ENCODE measurements at places on chromosomes 6 and 20. TPM values are rescaled to one million over a fixed set of nuclear protein-coding genes. Genes with fewer than 3 reads are reported as not detected.
A peak's percentile ranks its signal among the peaks of the same experiment; 100 is the strongest.

FNDC11 gene
- 1.5 TPM for total RNA-seq

- H3K36me3 ChIP-seq = no peaks in the 10 kb centered on the region
- H3K27ac ChIP-seq = no peak overlapping the region
- no peaks in the 10 kb centered on the region for H3K27me3 ChIP-seq
- H3K4me3 ChIP-seq = no peak overlapping the region
These were observed 140.1 kb downstream of the KLHL32 start for GRCh38 chr6:97064578-97064977.

DNA sequence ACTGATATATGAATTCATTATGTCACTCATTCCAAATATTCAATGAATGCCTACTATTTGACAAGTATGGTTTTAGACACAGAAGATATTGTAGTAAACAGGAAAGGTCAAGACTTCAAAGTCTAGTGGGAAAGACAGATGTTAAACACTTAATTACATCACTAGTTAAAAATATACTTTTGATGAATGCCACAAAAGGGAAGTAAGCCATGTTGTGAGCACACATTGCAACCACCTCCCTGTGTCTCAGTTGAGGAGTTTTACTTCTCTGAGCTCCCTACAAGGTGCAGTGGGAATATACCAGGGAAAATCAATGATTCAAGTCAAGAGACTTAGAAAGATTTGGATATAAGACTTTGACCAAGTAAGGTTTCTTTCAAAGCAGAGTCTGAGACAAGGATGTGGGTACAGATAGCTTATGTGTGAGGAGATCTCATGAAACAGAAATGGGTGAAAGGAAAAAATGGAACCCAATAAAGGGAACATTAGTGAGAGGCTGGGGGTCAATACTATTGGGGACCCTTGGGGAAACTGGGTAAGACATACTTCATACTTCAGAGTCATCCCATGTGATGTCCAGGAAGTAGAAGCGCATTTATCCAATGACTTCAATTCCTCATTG lies 503.7 kb downstream of the KIF16B start:
- DNase-seq = no peak
- H3K27ac ChIP-seq = no peak overlapping the region
- no peak overlapping the region for H3K4me3 ChIP-seq
- H3K36me3 ChIP-seq = no peaks in the 10 kb centered on the region
- H3K27me3 ChIP-seq = no peaks in the 10 kb centered on the region

- H3K4me3 ChIP-seq = no peak overlapping the region
- no peaks in the 10 kb centered on the region for H3K4me1 ChIP-seq
- H3K27ac ChIP-seq = no peak overlapping the region
- DNase-seq = no peak
- no peaks in the 10 kb centered on the region for H3K27me3 ChIP-seq
These were observed 163.6 kb downstream of the EYA2 start for GRCh38 chr20:47058236-47058635.

GRCh38 chr6:20112241-20112640 lies 100.0 kb downstream of the MBOAT1 start:
- DNase-seq = no peak
- no peak overlapping the region for H3K4me3 ChIP-seq
- no peak overlapping the region for H3K27ac ChIP-seq

DNA sequence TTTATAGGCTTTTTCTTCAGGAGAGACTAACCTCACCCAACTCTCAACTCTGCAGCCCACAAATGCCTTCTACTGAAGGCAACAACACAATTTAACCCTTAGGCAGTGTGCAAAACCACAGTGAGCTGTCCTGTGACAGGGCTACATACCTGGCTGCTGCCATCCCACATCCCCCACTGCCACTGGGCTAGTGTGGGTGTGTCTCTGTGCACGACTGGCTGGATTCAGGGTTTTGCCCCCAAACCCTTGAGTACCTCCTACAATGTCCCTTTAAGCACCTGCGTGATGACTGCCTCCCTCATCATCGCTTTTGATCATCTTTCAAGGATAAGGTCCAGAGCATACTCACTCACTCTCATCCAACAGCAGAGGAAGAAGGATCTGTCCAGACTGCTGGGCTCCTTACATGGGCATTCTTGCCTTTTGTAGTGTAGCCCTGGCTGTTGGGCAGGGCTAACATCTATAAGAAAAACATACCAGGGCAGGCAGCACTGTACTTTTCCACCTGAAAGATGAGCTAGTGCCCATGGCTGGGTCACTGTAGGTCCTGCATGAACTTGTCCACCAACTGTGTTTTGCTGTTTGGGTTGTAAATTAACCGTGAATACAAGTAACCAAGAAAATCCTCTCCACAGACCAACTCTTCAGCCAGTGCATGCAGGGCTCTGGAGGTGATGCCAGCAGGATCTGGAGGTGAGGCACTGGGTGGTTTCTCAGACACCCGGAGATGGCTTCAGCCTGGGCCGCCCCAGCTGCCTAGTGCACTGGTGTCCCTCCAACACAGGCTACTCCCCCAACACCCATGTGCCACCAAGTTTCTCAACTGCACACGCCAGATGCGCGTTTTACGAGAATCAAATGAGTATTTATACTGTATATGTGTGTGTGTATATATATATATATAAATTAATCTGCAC lies 45.2 kb downstream of the PLCG1 start:
- no peak for DNase-seq
- no peaks in the 10 kb centered on the region for H3K27me3 ChIP-seq
- H3K27ac ChIP-seq = no peak overlapping the region
- no peak overlapping the region for H3K4me3 ChIP-seq
- H3K4me1 ChIP-seq = no peaks in the 10 kb centered on the region

- peak; percentile 77 for DNase-seq
- H3K27me3 ChIP-seq = no peaks in the 10 kb centered on the region
- peak overlapping the region; percentile 99 for H3K27ac ChIP-seq
These were observed 2.2 kb downstream of the HIVEP2 start for GRCh38 chr6:142942805-142943227.

DNA sequence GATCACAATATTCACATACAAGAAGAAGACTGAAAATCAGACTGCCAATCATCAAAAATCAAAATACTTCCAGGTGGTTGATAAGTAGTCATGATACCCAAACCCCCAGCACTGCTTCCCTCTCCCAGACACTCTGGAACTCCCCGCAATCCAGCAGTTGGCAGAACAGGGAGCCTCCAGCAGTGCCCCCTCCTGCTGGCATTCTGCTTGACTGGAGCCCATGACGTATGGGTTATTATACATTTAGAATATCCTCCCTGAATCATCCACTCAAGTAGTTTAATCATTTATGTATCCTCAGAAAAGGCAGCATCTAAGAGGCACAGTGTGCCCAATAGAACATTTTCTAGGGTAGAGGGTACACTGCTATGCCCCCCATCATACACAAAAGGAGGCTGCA lies 9.3 kb upstream of the OGFRL1 start:
- no peak for DNase-seq
- no peaks in the 10 kb centered on the region for H3K27me3 ChIP-seq
- H3K4me3 ChIP-seq = no peak overlapping the region
- no peaks in the 10 kb centered on the region for H3K4me1 ChIP-seq
- no peak overlapping the region for H3K27ac ChIP-seq
- no peaks in the 10 kb centered on the region for H3K36me3 ChIP-seq

SRMS gene
- not detected for total RNA-seq

GRCh38 chr6:89834884-89835792 lies 5.5 kb downstream of the CASP8AP2 start:
- no peaks in the 10 kb centered on the region for H3K27me3 ChIP-seq
- peak overlapping the region; percentile 75 for H3K27ac ChIP-seq
- peak overlapping the region; percentile 58 for H3K4me3 ChIP-seq
- peaks cover 15% of the 10 kb centered on the region for H3K36me3 ChIP-seq

DNA sequence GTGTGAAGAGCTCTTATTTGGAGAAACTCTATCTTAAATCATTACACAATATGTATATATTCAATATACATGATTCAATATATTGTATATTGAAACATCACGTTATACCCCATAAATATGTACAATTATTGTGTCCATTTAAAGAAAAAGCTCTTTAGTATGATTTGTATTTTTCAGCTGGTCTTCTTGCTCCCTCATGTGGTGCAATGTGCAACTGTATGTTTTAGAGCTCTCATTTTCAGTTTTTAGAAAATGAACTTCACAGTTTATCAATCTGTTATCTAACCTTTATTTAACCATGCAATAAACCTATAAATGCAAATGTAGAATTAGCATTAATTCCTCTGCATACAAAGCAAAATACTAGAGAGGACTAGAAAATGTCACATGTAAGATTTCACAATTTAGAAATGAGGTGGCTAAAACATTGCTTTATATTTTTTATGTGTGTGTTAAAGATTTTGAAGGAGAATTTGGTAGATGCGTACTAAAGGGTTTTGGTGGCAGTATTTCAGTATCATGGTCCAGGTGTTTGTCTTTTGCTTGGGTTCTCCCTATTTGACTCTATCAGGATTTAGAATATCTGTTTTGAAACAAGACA lies 167.1 kb downstream of the PHF3 start:
- no peak overlapping the region for H3K27ac ChIP-seq
- H3K4me3 ChIP-seq = no peak overlapping the region
- H3K36me3 ChIP-seq = no peaks in the 10 kb centered on the region
- DNase-seq = peak; percentile 3

DNA sequence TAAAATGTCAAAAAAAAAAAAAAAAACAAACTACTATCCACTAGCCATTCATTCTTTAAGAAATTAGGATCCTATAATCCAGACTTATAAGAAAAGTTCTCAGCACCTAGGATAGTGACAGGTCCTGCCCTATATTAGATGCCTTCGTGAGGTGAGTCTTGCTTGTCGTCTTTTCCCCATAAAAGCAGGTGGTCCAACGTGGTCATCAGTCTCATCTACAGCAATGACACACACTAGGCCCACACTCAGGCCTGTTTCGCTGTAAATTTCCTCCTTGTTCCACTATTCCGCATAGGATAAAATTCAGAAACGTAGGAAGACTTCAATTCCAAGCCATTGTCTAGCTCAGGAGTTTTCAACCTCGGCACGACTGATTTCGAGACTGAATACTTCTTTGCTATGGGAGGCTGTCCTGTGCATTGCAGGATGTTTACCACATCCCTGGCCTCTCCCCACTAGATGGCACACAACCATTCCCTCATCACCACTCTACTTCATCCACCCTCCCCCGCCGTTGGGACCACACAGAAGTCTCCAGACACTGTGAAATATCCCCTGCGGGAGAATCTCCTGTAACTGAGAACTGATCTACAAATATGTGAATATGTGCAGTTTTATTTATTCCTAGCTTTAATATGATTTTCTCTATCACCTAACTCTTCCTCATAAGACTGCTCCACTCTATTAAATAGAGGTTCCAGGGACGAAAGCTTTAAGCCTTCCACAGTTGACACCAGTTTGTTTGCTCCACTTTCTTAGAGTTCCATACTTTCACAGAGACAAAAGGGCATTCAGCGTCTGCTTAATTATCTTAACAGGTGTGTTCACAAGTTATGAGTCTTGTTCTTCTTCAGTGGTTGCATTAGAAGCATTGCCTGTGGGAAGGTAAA lies 346.3 kb downstream of the BMP2 start:
- no peaks in the 10 kb centered on the region for H3K27me3 ChIP-seq
- H3K27ac ChIP-seq = no peak overlapping the region
- DNase-seq = no peak

BIRC7 gene
- not detected for total RNA-seq

GRCh38 chr6:87724983-87725811 lies 23.2 kb upstream of the AKIRIN2 start:
- H3K36me3 ChIP-seq = no peaks in the 10 kb centered on the region
- H3K4me1 ChIP-seq = peaks cover 20% of the 10 kb centered on the region
- peak overlapping the region; percentile 51 for H3K27ac ChIP-seq
- no peak for DNase-seq
- no peaks in the 10 kb centered on the region for H3K27me3 ChIP-seq

MUC22 gene
- not detected for total RNA-seq

DNA sequence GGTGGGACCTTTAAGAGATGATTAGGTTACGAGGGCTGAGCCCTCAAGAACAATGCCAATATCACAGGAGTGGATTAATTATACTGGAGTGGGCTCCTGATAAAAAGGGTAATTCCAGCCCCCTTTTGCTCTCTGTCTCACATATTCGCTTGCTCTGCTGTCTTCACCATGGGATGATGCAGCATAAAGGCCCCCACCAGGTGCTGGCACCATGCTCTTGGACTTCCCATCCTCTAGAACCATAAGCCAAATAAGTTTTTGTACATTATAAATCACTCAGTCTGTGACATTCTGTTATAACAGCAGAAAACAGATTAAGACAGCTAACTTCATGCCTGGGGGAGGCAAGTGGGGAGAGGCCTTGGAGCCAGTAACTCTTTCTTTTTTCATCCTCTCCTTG lies 9.8 kb upstream of the SNRPB start:
- no peaks in the 10 kb centered on the region for H3K4me1 ChIP-seq
- peaks cover 41% of the 10 kb centered on the region for H3K36me3 ChIP-seq
- H3K4me3 ChIP-seq = no peak overlapping the region
- DNase-seq = no peak

BCAS1 gene
- 15.6 TPM for total RNA-seq

DNA sequence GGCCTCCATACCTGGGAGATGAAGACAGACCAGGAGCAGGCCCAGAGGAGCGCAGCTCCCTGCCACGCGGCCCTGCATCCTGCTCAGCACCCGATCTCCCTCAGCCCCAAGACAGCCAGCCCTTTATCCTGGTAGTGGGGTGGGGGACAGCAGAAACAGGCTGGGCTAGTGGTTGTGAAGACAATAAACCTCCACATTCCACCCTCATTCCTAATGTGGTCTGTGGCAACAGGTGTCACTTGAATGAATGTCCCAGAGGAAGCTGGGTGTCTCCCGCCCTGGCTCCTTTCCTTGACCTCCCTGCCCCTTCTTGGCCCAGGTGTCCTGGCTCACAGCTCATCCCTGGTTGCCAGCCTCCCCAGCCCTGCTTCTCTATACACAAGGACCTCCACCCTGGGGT lies at the start of gene C6orf15:
C6orf15 (minus strand) TSS at position 98 of the 400 bp plus-strand sequence; CDS start at position 78, 20 bp downstream.
- H3K36me3 ChIP-seq = no peaks in the 10 kb centered on the region
- H3K4me1 ChIP-seq = no peaks in the 10 kb centered on the region
- H3K27ac ChIP-seq = no peak within 1 kb of the TSS
- H3K27me3 ChIP-seq = no peaks in the 10 kb centered on the region

GRCh38 chr6:99818161-99818560 lies 175.9 kb downstream of the MCHR2 start:
- no peaks in the 10 kb centered on the region for H3K27me3 ChIP-seq
- no peak overlapping the region for H3K4me3 ChIP-seq
- DNase-seq = no peak
- H3K36me3 ChIP-seq = no peaks in the 10 kb centered on the region

DOP1A gene
- 21.7 TPM for total RNA-seq
